Activated T-helper 2 cell treated with anti-CD3 and anti-CD28 coated beads, Interferon-gamma antibody, Interleukin-2, Interleukin-4, amounts not matched to agents 10 μg/mL and 5 μg/mL and 100 μg/mL, durations not matched to agents 14 hours and 24 hours and 36 hours (primary cell): ENCODE measurements at places on chromosomes 16 and 17.
A peak's percentile ranks its signal among the peaks of the same experiment; 100 is the strongest.

GRCh38 chr17:65292430-65292829 is 155.3 kb downstream of the RGS9 start:
- no peak for DNase-seq

DNA sequence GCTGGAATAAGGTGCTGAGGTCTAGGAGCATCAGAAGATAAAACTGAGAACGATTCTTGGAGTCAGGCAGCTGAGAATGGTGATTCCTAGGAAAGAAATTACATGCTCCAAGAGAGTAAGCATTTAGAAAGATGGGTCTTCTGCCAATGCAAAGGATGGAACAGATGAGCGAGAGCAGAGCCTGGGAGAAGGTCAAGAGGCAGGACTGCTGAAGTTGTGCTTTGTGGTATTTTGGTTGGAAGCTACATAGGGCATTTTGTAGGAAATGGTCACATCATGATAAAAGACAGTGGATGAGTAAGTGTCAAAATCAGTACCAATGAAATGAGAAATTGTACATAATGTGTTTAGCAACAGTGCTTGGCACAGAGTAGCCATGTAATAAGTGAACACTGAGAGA is 1.4 kb upstream of the CRYM start:
- DNase-seq = no peak

DNA sequence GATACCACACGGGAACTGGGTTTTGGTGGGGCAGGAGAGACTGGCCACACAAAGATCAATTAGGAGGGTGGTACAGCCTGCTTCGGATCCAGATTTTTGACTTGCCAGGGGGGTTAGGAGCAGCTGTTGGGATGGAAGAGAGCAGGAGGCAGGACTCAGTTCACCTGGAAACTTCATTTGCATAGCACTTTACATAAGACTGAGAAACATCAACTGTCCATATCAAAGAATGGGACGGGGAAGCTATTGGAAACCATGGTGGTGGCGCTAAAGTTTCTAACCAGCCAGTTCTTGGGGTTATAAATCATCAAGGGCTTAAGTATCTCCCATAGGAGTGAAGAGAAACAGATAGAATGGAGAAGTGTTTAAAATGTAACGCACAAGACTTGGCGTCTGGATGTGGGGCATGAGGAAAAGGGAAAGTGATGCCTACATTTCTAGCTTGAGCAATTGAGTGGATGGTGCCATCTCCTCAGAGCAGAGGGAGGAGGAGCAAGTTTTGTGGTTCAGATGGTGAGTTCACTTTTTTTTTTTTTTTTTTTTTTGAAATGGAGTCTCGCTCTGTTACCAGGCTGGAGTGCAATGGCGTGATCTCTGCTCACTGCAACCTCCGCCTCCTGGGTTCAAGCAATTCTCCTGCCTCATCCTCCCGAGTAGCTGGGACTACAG is 6.4 kb upstream of the SRCAP start:
- DNase-seq = no peak

DNA sequence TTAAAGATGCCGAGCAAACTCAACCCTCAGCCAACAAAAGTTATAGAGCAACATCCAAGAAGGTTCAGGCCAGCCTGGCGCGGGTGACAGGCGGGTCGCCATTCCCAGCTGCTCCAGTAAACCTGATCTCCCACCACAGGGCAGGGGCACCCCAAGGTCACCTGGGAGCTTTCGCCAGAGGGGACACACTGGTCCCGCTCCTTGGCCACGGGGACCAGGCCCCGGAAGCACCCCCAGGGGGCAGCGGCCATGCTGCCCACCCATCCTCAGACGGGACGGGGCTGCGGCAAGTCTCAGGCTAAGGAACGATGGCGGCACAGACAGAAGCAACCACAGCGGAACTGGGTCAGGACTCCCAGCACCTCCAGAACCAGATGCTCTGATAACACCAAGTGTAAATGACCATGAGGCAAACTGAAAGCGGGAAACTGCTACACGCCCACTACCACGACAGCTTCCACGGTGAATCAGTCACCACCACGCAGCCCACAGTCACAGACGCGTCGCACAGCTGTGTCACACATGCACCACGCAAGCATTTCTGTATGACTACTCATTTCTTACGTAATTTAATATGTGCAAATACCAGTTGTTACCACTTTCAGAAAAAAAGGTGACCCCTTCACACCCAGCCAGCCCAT is 14.1 kb upstream of the CCDC154 start:
- DNase-seq = no peak

DNA sequence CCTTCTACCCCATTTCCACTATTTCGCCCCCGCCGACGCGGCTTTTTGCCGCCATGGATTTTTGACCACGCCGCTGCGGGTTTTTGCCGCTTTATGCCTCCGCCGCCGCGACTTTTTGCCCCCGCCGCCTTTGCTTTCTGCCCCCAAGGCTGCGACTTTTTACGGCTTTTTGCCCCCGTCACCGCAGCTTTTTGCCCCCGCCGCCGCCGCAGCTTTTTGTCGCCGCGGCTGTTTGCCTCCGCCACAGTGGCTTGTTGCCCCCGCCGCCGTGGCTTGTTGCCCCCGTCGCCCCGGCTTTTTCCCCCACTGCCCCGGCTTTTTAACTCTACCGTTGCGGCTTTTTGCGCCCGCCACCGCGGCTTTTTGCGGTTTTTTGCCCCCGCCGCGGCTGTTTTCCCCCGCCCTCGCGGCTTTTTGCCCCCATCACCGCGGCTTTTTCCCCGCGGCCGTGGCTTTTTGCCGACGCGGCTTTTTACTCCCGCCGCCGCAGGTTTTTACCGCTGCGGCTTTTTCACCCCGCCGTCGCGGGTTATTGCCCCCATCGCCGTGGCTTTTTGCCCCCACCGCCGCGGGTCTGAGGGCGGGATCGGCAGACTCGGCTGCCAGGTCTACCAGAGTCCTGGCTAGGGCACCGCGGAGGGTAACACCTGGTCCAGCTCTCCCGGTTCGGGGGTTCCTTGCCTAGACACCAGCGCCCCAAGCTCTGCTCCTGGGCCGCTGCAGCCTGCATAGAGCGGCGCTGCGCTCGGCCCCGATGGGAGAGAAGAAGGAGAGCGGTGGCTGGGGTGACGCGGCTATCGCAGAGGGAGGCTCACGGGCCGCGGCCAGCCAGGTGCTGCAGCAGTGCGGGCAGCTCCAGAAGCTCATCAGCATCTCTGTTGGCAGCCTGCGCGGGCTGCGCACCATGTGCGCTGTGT is 562.7 kb upstream of the WSB1 start:
- no peak for DNase-seq

- no peak for DNase-seq
Observed at GRCh38 chr17:67992548-67993152, 3.6 kb downstream of the C17orf58 start.

- no peak for DNase-seq
Observed at GRCh38 chr17:77890771-77891170, 67.7 kb upstream of the TNRC6C start.

- no peak for DNase-seq
Observed at GRCh38 chr17:42740699-42741098, 4.1 kb downstream of the EZH1 start.

- DNase-seq = no peak
Observed at GRCh38 chr16:59697761-59698160, 963.6 kb upstream of the GOT2 start.

GRCh38 chr16:88070341-88070740 is 119.1 kb downstream of the BANP start:
- DNase-seq = no peak

GRCh38 chr16:70331588-70332358 is 14.9 kb upstream of the DDX19A start:
- DNase-seq = no peak

DNA sequence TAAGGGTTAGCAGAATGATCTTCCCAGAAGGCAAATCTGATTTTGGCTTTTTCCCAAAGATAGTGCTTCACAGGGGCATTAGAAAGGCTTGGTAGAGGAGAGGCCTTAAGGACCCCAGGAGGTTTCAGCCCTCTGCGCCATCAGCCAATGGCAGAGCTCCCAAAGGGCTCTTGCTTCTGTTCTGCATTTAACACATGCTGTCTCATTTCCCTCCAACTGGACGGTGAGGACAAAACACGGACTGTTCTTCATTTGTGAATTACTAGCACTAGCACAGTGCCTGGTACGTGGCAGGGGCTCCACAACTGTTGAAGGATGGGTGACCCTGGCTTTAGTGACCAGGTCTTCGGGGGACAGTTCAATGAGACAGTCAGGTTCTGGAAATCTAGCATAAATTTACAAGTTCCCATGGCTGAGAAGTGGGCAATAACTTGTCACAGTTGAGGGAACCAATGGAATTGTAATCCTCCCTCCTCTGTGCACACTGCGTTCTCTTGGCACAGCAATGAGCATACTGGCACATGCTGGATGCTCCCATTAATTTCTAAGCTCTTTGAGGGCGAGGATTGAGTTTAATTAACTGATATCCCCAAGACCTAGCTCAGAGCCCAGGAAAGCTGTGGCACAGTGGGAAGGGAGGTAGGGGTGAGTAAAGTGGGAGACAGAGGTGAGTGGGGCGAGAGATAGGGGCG is 45.4 kb downstream of the COG7 start:
- DNase-seq = no peak

DNA sequence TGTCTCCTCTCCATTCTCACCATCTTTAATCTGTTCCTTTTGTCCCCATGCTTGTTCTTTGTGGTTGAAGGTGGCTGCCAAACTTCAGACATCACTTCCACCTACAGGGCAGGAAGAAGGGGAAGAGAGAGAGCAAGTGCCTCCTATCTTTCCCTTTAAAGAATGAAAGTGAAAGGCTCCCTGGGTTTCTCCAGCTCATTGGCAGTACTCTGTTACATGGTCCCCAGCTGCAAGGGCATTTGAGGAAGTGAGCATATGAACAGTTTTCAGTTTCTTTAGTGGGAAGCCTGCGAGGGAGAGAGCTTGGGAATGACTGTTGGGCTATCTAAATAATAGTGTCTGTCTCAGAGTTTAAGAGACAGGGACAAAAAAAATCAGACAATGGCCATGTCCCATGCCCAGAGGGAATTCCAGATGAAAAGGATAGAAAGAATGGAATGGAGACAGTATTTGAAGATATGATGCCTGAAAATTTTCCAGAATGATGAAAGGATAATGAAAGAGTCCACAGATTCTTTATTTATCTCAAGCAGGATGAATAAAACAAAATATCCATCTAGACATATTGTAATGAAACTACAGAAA is 159.9 kb downstream of the LGALS9B start:
- no peak for DNase-seq

GRCh38 chr16:15650698-15651171 is 690 bp downstream of the NDE1 start:
- DNase-seq = peak; percentile 32

DNA sequence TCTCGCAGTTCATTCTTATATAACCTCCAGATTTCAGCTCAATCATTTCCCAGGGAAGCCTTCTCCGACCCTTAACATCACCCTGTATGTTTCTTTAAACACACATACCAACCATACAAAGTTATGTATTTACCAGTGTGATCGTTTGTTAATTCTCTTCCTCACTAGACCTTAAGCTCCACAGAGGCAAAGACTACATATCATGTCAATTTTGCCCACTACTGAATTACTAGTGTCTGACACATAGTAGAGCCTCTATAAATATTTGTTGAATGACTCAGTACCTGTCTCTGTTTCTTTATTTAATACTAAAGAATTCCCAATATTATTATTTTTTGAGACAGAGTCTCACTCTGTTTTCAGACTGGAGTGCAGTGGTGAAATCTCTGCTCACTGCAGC is 137.2 kb downstream of the SHISA9 start:
- no peak for DNase-seq

GRCh38 chr17:38456031-38456815 is 28.0 kb downstream of the ARHGAP23 start:
- no peak for DNase-seq

- DNase-seq = no peak
Observed at GRCh38 chr17:36511216-36511615, 23.5 kb downstream of the MYO19 start.

DNA sequence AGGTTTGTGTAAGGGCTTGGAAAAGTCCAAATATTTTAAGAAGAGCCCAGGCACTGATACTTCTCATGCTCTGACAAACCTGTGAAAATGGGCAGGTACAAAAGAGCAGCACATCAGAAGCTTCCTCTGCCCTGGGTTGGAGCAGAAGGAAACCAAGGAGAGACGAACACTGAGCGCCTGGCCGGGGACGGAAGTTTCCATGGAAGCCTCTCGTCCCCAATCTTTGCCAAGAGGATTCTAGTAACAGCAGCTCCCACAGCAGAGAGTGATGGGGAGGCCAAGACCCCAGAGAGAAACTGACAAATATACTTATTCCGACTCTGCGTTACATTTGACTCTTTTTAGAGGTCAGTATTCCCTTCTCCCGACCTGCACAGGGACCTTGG is 268.5 kb downstream of the C16orf95 start:
- DNase-seq = no peak

- DNase-seq = no peak
Observed at GRCh38 chr17:77437747-77438146, 297.0 kb downstream of the SEC14L1 start.

DNA sequence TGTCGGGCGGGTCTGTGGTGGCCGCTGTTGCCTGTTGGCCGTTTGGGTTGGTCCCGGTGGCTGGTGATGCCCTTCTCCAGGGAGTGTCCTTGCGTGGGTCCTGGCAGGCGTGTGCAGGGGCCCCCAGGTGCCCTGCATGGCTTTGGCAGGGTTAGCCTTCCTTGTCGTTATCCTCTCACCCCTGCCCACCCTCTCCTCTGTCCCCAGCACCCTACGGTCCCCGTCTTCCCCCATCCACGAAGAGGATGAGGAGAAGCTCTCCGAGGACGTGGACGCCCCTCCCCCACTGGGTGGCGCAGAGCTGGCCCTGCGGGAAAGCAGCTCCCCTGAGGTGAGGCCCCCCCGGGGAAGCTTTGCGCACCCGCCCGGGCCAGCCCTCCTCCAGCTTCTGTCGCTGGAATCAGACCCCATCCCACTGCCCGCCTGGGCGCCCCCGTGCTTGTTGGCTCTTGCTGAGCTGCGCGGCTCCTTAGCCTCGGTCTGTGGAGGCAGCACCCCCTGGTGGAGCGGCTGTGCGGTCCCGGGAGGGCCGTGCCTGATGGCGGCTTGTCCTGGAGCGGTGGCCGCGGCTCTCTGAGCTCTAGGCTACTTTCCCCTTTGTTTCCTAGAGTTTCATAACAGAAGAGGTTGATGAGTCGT is 10.6 kb upstream of the NUDT16L1 start:
- DNase-seq = no peak

DNA sequence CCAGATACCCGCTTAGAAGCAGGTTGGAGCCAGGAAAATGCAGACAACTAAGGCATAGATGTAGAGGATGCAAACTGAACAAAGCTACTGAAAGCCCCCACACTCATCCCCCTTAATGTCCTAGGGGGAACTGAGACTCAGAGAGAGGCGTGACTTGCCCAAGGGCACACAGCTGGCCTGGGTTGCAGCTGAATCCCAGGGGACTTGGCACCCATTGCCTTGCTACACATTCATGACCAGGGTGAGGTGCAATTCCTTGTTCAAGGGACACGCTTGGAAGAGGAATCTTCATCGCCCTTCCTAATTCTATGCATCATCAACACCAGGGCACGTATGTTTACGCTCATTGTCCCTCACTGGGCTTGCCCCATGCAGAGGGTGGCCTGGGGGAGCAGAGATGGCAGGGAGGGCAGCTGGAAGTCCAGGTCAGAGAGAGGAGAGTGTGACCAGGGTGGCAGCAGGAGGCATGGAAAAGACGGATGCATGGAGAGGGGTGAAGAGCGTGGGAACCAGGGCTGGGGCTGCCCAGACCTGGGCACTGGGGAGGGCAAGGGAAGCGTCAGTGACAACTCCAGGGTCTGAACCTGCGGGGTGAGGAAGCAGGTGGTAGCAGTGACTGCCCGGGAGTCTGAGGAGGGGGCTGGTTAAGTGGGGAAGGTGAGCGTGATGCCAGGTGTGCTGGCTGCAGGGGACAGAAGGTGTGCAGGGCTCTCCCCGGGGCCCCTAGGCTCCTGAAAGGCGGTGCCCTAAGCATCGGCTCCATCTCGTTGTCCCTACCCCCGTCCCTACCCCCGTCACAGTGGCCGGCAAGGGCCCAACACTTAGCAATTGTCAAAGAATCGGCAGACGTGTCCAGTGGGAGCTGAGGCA is 267.1 kb upstream of the TNRC6C start:
- DNase-seq = no peak
